Cardiac septum (tissue), 1 donor: ENCODE measurements at places on chromosomes 13 and 19. TPM values are rescaled to one million over a fixed set of nuclear protein-coding genes. Genes with fewer than 3 reads are reported as not detected.

- no peak for DNase-seq
Measured at GRCh38 chr13:59519819-59520218, 643.9 kb downstream of the DIAPH3 start.

Gene SERTAD1
- 16.7 TPM for total RNA-seq

Gene LPAR6
- total RNA-seq = 12.5 TPM

GRCh38 chr19:23116802-23117571 lies at the start of gene ZNF730:
Gene ZNF730 (plus strand): TSS chr19:23117025. CDS start chr19:23117174, 149 bp downstream.
- DNase-seq = peak; percentile 81

Gene GJA3
- 25.9 TPM for total RNA-seq

DNA sequence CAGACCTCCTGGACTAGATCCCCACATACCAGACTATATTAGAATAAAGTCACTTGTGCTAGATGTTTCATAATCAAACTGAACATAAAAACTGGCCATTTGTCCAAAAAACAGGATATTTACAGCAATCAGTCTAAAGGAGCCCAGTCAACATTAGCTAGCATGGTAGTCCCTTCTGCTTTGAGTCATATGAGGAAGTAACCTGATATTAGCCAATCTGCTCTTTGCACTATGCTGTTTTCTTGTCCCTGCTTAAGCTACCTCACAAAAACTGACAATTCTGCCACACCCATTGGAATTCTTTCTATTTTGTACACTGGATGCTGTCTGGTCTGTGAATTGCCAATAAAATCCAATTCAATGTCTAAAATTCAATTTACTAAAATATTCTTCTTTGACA lies 1824.2 kb downstream of the OLFM4 start:
- no peak for DNase-seq

DNA sequence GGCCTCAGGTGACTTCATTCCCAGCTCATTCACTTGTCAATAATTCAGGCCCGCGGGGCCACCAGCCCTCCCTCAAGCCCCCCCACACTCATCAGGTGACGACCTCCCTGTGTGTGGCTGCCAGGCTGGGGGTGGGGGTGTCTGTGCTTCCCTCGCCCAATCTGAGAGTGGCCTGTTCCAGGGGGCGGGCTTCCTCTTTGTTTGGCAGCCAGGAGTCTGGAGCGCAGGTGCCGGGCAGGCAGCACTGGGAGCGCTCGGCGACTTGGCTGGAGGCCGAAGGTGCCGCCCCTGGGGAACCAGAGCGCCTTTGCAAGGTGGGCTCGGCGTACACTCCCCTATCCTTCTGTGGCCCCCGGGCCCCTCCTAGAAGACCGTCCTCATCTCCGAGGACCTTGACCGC lies 5.4 kb upstream of the ZNF98 start:
- no peak for DNase-seq

- DNase-seq = no peak
Measured at GRCh38 chr13:108508263-108508662, 121.1 kb upstream of the MYO16 start.
